ENCODE measurements at places on chromosomes 5 and 9.

DNA sequence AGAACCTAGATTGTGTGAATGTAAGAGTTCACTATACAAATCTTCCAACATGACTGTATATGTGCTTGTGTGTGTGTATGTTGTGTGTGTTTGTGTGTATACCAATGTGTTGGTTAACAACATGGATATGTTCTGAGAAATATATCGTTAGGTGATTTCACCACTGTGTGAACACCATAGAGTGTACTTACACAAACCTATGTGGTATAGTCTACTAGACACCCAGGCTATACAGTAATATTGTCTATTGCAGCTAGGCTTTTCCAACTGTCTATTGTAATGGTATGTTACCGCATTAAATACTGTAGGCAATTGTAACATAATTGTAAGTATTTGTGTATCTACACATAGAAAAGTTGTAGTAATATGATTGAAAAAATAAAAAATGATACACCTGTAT is 959.2 kb upstream of the SEMA6A start:
- DNase-seq: no peak

DNA sequence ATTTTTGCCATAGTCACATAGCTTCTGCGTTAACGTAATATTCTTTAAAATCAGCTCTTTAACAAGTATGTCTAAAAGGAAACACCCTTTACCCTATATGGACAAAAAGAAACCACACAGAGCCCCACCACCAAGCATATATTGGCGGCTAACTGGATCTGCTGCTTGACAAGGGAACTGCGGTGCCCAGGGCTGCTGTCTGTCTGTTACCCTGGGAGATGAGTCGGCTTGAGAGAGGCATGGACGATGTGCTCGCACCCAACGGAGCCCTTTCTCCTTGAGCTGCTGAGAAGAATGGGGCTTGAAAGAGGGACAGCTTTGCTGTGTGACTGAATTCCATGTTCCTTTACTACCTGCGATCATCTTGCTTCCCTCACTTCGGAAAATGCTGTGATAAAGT is 158.6 kb upstream of the SHB start:
- DNase-seq: no peak

GRCh38 chr5:24855485-24855884 is 210.7 kb upstream of the CDH10 start:
- no peak for DNase-seq

GRCh38 chr9:18122171-18122570 is 351.8 kb upstream of the ADAMTSL1 start:
- DNase-seq: peak; percentile 6

GRCh38 chr9:91489361-91489899 is 65.8 kb upstream of the NFIL3 start:
- DNase-seq: no peak

DNA sequence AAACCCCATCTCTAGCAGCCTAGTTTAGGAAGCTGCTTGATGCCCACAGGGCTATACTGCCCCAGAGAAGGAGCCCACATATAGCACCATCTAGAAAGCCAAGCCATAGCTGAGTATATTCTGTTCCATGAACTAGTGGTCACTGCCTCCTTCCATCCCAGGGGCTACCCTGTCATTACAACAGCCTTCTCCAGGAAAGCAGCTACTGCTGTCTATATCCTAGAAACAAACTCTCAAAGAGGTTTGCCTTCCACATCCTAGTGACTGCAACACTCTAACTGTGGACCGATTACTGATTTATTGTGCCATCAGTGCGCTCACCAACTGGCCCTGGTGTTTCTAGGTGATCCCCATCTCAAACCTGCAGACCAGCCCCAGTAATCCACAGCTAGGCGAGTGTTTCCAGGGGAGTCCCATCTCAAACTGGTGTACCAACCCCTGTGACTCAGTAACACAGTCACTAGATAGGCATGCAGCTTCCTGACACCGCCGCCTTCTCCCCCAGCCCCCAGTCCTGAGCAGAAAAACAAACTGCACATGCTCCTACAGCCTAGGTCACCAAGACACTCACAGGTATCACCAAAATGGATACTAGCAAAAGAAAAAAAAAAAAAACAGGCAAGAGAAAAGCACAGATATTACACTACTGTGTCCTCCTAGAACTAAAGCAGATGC is 14.8 kb downstream of the SPTLC1 start:
- peak; percentile 85 for DNase-seq

DNA sequence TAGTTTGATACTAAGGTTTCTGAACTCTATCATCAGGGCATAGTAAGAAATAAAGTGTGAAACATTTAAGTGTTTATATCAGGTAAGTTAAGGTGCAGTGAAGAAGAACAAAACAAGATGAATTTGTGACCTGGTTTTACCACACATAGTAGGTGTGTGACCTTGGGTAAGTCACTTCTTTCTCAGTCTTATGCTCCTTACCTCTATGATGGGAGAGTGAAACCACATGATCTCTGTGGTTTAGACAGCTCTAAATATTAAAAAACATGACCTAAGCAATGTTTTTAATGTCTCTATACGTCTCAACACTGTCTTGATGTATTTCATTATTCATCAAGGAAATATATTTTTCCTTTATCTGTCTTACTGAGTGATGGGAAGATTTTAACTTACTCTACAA is 629.6 kb upstream of the DMAC1 start:
- DNase-seq: no peak

DNA sequence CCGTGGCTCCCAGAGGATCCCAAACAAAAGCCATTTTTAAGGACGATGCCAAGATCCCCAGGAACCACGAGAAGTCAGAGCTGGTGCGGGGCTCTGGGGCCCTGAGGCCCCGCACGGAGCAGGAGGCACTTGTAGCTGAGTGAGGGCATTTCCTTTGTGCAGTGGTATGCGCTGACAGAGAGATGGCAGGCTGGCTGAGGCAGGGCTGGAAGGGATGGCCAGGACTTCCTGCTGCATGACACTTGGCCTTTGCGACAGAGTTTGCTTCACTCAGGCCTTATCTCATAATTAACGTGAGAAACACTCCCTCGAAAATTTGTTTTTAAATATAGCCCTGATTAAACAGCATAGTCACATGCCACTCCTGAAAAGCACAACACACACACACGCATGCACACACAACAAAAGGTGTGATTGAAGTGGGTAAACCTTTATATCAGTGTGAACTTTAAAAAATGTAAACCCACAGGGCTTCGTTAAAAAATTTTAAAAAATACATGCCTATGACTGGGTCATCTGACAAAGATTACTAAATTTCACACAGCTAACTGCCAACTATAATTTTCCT is 536.6 kb downstream of the PDE4D start:
- DNase-seq: no peak

GRCh38 chr9:134855231-134855899 is 25.2 kb upstream of the FCN2 start:
- no peak for DNase-seq

- peak; percentile 81 for DNase-seq
Measured at GRCh38 chr9:116632990-116633838, 53.9 kb upstream of the TRIM32 start.

DNA sequence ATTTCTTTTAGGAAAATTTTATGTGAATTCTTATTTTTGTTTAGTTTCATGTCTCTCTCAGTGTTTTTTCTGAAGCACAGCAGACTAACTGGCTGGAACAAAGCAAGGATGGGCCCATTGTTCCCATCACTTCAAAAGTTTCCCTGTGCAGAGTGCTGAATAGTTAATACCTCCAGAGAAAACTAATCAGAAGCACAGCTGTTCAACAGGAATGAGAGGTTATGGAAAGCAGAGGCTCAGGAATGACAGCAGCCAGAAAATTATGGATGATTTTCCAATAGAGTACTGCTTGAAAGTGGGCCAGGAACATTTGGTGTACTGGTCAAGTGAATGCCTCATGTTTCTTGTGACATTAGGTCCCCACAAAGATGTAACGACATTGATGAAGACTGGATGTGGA is 173.0 kb upstream of the TARS1 start:
- no peak for DNase-seq

GRCh38 chr9:92727716-92728700 is 36.6 kb downstream of the BICD2 start:
- no peak for DNase-seq

Data from foreskin fibroblast (primary cell).